ENCODE measurements at places on chromosomes 12 and 14.

- peaks cover 13% of the 10 kb centered on the region for H3K27me3 ChIP-seq
- H3K27ac ChIP-seq = no peak overlapping the region
- peaks cover 5% of the 10 kb centered on the region for H3K4me1 ChIP-seq
- no peaks in the 10 kb centered on the region for H3K36me3 ChIP-seq
- no peak overlapping the region for H3K4me3 ChIP-seq
Observed at GRCh38 chr12:53122961-53123468, 19.7 kb downstream of the SOAT2 start.

DNA sequence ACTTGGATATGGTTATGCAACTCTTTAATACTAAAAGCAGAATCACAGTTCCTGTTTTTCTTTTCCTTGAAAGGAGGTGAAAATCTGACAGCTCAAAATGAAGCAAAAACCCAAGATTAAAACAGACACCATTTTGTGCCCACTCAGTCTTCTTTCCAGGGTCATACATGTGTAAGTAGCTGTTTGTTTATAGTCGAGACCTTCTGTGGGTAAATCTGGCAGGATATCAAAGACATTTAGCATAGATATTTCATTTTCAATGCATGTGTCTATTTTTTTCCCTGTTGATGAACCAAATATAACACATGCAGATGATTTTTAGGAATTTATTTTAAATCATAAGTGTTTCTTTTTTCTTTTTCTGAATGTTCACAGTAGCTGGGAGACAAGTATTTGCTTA is 398.8 kb downstream of the FOXG1 start:
- H3K4me1 ChIP-seq = no peaks in the 10 kb centered on the region
- H3K27me3 ChIP-seq = no peaks in the 10 kb centered on the region
- H3K27ac ChIP-seq = no peak overlapping the region
- H3K36me3 ChIP-seq = no peaks in the 10 kb centered on the region
- H3K4me3 ChIP-seq = no peak overlapping the region

GRCh38 chr12:40752011-40752410 is 59.8 kb downstream of the CNTN1 start:
- H3K4me1 ChIP-seq = no peaks in the 10 kb centered on the region
- H3K36me3 ChIP-seq = no peaks in the 10 kb centered on the region
- no peak for DNase-seq

GRCh38 chr12:121209221-121209620 is 708 bp upstream of the P2RX4 start:
- H3K4me3 ChIP-seq = peak overlapping the region; percentile 56
- no peak for DNase-seq
- H3K27me3 ChIP-seq = no peaks in the 10 kb centered on the region
- peaks cover 5% of the 10 kb centered on the region for H3K4me1 ChIP-seq
- H3K36me3 ChIP-seq = peaks cover 1% of the 10 kb centered on the region
- H3K27ac ChIP-seq = no peak overlapping the region

DNA sequence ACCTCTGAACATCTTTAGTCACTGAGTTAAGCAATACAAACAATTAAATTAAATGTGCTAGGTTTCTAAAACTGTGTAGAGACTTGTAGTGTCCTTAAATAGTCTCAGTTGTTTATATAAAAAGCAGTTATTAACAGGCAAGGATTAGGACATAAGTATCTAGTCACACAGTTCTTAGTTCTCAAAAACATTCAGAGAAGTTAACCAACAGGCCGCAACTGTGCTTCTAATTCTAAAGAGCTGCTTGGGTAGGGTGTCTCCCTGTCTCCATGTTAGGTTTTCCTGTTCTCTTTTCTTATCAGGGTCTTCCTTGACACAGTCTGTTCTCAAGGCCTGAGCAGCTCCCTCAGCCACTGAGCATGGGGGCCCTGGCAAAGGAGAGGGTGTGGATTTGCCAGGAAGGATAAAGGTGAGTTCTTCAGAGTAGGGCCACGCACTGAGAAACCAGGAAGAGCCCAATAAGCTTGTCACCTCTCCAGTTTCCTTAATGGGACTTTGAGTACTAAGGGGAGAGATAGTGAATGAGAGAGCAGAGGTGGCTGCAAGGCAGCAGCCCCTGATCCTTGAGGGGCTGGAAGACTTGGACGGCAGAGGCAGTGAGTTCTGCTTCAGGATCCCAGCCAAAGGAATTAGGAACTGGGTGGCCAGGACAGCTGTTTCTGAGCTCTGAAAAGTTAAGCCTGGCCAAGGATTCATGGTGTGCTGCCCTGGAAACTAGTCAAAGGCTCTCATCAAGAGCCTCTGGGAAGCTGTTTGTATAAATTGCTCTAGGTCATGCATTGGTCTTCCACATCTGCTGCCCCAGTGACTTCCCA is 177.3 kb downstream of the MYRFL start:
- H3K4me1 ChIP-seq = peaks cover 11% of the 10 kb centered on the region
- H3K36me3 ChIP-seq = no peaks in the 10 kb centered on the region
- DNase-seq = no peak
- H3K27ac ChIP-seq = peak overlapping the region; percentile 67

Data from mesothelial cell of epicardium (in vitro differentiated cells).